GM23248 (cell line): ENCODE measurements at places on chromosomes 1 and 21.
A peak's percentile ranks its signal among the peaks of the same experiment; 100 is the strongest.

DNA sequence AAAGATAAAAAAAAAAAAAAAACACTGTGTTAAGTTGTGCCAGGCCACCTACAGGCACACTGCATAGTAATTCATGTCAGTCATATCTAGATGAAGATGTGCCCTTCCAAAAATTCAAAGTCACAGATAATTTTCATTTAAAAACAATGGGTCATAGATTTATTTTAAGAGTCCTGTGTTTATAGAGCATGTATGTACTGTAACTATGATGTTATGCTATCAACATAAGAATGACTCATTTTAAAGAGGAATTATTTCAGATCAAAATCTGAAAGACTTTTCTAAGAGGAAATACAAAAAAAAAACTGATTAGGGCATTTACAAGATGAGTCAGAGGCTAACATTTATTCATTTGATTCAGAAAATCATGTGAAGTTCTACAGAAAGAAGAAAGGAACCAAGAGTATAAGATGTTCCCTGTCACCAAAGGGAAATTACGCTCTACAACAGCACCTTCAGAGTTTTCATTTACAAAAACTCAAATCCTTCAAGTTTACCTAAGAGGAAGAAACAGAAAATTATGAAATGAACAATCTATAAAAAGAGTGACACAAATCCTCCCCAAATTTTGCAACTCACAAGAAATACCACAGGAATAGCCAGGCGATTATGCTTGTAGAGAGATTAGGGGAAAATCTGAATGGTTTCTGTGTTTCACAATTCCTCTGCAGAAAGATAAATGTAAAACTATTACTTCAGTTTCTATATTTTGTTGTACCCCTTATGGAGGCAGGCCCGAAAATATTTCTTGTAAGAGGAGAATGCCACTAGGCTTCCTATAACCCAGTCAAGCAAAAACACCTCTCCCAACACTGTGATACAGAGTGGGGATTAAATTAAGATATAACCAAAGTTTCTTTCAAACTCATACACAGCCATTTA, 13.8 kb downstream of the TP53BP2 start:
- DNase-seq: peak; percentile 84

DNA sequence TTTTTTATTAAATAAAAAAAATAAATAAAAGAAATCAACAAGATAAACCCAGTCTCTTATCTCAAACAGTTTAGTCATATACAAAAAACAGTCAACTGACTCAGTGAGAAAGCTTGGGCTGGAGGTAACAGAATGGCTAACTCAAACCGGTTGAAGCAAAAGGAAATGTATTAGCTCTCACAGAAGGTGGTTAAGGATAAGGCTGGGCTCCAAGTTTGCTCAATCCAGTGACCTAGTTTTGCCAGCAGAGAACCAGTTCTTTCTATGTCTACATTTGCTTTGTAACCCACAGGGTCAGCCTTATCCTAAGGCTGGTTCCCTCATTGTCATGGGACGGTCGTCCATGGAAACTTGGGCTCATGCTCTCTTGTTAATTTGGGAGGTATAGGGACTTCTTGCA, 144.5 kb upstream of the L1TD1 start:
- DNase-seq: no peak

DNA sequence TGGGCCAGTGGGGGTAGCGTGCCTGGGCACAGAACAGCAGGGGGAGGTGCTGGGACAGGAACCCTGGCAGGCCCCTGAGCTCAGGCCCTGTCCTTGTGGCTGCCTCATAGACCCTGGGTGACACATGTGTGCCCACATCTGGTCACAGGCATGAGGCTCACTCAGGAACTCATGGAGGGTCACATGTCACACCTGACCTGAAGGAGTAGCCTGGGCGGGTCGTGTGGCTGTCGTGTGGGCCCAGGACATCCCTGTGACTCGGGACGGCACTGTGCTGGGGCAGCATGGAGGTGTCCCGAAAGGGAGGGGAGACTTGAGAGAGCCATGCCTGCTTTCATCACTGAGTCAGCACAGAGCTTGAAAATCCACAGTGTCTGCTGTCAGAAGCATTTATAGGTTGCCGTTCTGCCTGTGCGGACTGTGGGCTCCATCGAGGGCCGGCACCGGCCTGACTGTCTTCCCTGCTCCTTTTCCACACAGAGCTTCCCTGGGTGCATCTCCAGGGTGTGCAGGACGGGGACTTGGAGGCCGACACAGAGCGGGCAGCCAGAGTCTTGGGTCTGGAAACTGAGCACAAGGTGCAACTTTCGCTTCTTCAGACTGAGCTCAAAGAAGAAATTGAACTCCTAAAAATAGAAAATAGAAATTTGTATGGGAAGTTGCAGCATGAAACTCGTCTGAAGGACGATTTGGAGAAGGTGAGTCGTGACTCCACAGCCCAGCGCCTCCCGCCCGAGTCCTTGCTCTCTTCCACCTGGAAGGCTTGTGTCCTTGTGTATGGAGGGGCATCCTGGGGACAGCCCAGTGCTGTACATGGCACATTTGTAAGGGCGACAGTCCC, 32.8 kb downstream of the PCNT start:
- no peak for DNase-seq

DNA sequence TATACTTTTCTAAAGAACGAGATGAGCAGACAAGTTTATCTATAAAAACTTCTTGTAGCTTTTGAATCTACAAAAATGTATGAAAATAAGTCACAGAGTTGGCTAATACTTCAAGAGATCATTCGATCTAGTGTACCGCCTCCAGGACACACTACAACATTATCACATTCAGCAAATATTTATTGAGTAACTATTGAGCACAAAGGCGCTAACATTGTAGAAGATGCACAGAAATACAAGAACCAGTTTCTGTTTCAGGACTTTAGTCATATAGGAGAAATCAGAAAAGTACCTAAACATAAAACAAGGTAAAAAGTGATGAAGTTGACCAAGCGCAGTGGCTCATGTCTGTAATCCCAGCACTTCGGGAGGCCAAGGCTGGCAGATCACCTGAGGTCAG, 20.6 kb downstream of the WASF2 start:
- peak; percentile 15 for DNase-seq

DNA sequence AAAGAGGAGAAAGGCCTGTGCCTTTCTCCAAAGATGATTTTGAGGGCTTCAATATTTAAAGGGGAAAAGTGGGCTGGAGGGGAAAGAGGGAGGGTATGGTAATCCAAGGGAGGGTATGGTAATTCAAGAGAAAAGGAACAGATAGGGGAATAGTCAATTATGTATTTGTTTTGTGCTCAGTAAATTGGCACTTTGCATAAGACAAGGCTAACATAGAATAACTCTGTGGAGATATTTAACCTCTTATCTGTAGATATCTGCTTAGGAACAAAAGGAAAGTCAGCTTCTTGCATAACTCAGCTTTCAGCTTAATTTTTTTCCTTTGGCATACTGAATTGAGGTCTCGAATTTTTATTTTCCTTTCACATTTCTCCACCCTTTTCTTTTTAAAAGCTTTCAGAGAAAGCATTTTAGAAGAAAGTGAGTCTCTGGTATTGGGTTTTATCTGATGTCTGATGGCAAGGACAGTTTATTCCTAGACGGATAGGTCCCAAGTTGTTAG, 119.9 kb upstream of the F3 start:
- DNase-seq: no peak

- DNase-seq: no peak
Observed at GRCh38 chr1:58895082-58895481, 111.2 kb upstream of the JUN start.

DNA sequence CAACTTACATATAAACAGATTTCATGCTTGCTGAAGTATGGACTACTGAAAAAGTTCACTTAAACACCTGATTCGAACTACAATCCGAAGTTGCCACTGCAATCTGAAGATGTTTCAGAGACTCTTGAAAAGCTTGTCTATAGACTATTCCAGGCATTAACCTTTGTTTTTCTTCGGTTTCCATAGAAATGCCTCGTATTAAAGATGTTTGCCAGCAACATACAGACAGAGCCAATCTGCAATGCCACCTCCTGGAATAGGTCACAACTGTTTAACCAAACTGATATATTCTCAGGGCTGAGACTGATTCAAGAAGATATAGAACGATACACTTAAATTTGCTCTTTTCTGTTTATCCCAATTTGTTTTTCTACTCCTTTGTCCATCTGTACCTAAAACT, 28.9 kb upstream of the DMRTB1 start:
- DNase-seq: no peak

GRCh38 chr1:226162898-226163297, 23.6 kb downstream of the ACBD3 start:
- DNase-seq: no peak

GRCh38 chr21:44897326-44898010, 23.2 kb downstream of the ITGB2 start:
- no peak for DNase-seq

DNA sequence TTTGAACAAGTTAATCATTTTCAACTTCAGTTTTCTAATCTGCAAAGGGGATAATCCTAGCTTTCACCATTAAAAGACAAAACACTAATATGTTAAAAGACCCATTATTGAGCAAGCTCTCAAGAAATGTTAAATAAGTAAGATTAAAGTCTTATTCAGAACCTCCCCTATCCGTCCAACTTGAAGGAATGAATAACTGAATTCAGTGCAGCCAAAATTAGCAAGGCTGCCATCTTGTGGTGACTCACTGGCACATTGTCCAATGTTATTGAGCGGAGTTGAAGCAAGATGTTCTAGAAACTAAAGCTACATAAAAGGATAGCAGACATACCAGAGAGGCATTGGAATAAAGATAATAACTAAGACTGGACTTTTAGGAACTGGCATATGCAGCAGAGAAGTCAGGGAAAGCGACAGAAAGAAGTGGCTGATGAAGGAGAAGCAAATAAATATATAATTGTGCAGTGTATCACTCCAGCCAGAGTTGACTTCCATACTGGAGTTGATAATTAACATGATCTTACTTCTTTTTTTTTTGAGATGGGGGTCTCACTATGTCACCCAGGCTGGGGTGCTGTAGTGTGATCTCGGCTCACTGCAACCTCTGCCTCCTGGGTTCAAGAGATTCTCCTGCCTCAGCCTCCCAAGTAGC, 8.2 kb upstream of the CAP1 start:
- DNase-seq: peak; percentile 81

- peak; percentile 65 for DNase-seq
Observed at GRCh38 chr1:200029035-200029821, 1.7 kb downstream of the NR5A2 start.

DNA sequence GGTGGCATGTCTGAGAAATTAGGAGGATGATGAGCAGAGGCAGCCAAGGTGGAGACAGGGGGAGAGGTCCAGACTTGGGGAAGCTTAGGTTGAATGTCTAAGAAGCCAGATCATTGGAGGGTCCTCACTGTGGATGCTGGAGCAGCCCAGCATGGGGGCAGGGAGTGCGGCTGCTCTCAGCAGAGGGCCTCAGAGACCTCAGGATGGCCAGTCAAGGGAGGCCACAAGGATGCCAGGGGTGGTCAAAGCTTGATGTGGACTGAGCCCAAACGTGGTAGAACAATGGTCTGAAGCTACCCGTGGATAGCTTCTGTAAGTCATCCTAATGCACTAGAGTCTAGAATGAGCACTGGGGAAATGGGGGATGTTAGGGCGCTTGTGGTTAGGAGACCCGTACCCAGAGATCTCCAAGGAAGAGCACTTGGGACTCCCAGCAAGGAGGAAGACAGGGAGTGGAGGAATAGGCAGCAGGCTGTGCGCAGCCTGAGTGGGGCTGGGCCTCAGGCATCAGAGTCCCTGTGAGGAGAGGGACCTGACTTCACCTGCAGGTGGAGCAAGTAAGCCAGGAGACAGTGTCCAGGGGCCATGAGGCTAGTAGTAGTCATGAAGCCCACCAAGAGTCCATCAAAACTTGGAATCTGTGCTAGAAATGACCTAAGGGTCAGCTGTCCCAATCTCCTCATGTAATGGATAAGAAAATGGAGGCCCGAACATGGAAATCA, 4.3 kb upstream of the S100A9 start:
- peak; percentile 23 for DNase-seq

- no peak for DNase-seq
Observed at GRCh38 chr1:30242722-30243457, 480.5 kb downstream of the MATN1 start.

DNA sequence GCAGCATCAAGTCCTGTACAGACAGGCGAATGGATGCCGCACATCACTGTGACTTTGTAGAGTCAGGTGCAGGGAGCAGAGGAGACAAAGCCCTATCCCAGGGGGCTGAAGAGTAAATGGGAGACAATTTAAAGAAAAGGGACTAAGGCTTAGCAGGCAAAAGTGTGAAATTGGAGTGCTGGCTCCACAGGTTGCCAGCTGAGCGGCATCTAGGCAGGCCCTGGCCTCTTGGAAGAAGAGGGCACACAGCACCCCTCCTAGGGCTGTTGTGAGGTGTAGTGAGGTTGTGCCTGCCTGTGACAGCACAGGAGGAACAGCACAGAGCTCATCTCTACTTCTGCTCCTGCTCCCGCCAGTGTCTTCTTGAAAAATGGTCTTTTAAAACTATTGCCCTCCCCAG, 47.3 kb downstream of the TENT5C start:
- DNase-seq: no peak

- no peak for DNase-seq
Observed at GRCh38 chr1:16171314-16172151, 15.7 kb upstream of the EPHA2 start.

- DNase-seq: peak; percentile 69
Observed at GRCh38 chr1:16367968-16368890, 1.2 kb downstream of the SZRD1 start.

GRCh38 chr21:44089001-44089911, 17.9 kb upstream of the PWP2 start:
- no peak for DNase-seq

GRCh38 chr1:27634177-27634984, 604 bp downstream of the FGR start:
- peak; percentile 61 for DNase-seq

DNA sequence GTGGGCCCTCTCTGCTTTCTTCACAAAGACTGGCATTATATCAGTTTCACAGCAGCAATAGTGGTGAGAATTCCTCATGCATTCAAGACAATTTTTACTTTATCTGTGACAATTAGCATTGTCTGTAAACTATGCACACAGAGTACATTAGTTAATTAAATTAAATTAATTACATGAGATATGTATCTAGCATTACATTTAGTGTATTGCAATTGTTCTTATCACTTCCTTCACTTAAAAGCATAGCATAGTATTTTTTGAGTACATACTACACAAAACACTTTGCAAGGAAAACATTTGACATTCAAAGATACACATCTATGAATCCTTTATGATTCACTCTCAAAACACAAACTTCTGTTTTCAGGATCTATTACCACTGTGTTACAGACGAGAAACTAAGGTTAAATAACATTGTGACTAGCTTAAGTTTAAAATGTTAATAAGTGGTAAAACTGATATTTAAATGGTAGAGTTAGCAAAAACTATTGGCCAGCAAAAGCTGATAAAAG, 1542.6 kb downstream of the PLA2G4A start:
- DNase-seq: no peak

- DNase-seq: peak; percentile 81
Observed at GRCh38 chr21:16891821-16892220, 621.0 kb upstream of the CXADR start.
